ENCODE measurements at places on chromosomes 12 and 14.

- no peak for DNase-seq
Observed at GRCh38 chr14:101584055-101584859, 23.0 kb downstream of the DIO3 start.

DNA sequence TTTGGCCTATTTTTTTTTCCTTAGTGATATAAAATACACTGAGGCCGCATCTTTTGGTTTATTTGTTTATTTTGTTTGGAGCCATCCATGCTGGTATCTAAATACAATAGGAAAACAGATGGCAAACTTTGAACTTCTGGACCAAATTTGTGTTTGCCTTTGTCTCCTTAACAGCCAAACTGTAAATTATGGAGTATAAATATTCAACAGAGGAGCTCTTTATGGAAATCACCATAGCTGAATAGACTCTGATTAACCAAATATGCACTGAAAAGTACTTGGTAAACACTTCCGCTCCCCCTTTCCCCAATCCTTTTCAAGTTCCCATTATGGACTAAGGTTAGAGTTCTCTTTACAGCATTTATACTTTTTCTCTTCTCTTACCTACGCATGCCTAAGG, 80.5 kb downstream of the TESC start:
- DNase-seq, result no peak

GRCh38 chr12:52084491-52085231, 5.2 kb downstream of the SMIM41 start:
- no peak for DNase-seq

DNA sequence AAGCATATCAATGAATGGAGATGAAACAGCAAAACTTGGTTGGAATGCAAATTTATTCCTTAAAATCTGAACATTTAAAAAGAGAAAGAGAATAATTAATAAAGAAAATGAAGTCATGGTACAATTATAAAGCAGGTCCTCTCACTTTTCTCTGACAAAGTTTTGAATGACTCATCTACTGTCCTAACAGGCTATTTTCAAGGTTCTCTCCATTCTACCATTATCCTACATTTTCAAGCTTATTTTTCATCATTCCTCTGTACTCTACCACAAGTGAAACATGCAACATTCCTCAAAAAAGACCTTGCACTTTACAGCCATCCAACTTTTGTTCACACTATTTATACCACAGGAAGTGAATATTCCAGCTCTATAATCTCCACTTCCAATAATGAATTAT, 36.9 kb upstream of the AP4S1 start:
- DNase-seq, result no peak

GRCh38 chr12:46221255-46222128, 47.4 kb downstream of the SLC38A1 start:
- DNase-seq, result no peak

DNA sequence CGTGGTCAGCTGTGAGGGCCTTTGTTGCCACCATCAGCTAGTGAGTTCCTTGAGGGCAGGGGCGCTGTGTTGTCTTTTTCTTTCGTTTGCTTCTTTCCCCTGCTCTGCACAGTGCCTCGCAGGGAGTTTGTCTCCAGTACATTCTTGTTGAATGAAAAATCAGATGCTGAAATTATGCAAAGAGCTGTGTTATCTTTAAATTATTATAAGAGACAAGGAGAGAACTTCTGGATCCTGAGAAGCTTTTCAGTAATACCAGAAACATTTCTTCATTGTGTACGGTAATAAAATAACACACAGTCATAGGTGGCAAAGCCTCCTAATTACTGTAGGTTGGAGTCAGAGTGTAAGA, 14.9 kb downstream of the EML1 start:
- no peak for DNase-seq

DNA sequence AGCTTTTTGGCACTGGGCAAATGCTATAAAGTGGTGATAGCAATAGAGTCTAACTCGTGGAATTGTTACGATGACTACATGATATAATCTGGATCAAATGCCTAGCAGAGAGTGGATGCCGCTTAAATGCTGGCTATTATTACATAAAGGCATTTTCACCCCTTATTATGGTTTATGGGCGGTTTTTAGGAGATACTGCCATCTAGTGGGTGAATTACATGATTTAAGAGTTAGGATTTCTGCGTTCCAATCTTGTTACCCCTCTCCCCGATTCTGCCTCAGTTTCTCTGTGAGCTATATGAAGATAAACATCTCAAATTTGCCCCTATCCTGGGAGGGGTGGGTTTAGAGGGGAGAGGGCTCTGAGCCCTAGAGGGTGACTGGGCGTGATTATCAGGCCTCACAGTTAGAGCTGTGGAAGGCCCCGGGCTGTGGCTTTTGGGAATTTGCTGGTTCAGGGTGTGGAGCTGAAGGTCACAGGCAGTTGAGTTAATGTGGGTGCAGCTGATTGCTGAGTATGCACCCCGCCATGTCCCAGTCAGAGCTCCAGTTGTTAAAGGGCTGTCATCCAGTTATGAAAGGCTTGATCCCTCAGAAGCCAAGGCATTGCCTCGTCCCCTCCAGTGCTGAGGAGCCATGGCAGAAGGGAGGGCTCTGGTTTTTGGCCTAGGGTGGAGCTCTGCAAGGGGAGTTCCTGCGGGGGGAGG, 14.4 kb downstream of the CLSTN3 start:
- DNase-seq, result no peak

DNA sequence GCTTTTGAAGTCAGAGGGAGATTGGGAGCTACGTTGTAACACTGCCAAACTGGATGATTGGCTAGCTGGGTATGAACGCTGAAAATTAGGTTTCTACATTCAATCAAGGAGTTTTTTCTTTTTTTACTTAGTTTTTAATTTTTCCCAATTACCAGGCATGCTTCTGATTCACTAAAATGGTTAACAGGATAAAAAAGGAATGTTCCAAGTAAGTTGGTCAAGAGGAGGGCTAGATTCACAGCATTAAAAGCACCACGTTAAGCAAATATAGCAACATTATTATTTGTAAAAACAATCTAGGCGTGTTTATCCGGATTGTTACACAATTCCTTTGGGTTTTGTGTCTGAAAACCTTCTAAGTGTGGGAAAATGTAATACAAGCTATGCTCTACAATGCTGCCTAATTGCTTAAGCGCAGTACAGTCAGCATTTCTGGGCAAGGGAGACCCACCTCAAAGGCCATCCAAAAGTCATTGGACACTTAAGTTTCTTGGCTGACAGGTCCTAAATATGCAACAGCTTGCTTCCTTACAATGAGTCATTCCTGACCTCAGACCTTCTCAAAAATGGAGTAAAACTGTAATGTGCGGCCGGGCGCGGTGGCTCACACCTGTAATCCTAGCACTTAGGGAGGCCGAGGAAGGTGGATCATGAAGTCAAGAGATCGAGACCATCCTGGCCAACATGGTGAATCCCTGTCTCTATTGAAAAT, 1.2 kb downstream of the RPLP0 start:
- no peak for DNase-seq
